Stimulated activated CD8-positive, alpha-beta memory T cell treated with anti-CD3 and anti-CD28 coated beads, Interleukin-4, amount 100 ng/mL, for 48 hours (primary cell): ENCODE measurements at places on chromosomes 16 and 17.

DNA sequence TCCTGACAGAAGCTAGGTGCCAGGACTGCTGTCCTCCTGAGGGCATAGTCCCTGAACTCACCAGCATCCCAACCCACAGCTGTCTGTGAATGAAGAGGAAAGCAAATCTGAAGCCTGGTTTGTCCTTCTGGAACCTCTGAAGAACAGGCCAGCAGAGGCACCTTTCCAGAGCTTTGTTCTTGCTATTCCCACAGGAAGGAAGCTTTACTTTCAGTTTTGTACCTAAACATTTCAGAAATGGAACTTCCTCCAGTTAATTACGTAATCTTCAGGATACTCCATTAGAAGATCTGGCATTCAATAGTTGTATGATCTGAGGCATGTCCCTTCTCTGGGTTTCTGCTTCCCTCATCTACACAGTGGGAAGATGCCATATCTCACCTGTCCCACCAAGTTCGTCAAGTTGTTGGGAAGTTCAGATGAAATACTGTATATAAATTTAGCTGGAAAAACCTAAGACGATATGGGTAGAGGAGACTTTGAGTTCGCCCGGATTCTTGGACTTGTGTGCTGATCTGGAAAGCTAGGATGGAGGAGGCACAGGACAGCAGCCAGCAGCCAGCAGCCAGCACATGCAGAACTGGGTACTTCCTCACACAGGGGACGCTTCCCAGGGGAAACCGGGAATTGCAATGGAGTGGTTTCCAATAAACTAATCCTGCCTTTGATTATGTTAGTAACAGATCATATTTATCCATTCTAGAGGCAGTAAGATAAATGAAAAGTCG, 22.4 kb downstream of the NXPH3 start:
- DNase-seq, result no peak

DNA sequence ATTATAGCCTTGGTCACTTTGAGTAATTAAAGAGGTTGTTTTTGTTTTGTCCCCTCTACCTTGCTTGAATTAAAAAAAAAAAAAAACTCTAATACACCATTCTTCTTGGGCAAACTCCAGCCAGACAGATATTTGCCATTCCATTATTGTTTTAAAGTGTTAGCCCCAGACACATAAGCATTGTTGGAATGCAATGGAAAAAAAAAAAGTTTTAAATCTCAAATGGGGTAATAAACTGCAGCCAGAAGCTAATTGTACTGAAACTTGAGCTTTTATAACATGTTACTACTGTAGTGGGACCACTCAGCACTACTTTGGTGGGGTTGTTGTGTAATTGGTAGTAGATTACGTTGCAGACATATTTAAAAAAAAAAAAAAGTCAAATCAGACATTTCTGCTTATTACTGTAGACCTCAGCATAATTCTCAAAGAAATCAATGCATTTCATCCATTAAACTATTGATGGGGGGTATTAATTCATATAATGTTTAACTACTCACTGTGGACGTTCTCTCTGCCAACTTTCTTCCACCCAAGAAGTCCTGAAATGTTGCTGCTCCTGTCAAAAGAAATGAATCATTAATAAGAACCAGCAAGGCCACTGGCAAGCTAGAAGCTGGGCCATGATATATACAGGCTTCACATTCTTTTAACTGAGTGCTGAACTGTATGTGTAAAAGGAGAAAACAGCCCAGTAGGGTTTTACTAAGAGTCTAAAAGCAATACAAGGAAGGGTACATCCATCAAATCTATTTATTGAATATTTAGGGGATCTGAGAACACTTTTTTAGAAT, 626.6 kb upstream of the SOX9 start:
- no peak for DNase-seq

DNA sequence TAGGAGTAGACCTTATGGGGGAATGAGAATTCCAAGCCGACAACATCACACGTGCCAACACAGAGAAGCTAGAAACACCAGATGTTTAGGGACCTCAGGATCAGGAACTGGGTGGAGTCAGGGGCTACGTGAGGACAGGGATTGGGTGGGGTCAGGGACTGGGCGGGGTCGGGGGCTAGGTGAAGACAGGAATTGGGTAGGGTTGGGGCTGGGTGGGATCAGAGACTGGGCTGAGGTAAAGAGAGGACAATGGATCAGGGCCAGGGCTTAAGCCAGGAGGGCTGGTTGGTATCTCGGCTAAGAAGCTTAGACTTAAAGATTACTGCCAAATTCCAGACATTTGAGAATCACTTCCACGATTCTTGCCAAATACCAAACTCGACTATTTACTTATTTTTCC, 11.6 kb downstream of the TEKT5 start:
- DNase-seq, result no peak

- DNase-seq, result no peak
These were observed 65.3 kb upstream of the ARL4D start for GRCh38 chr17:43333433-43333943.

DNA sequence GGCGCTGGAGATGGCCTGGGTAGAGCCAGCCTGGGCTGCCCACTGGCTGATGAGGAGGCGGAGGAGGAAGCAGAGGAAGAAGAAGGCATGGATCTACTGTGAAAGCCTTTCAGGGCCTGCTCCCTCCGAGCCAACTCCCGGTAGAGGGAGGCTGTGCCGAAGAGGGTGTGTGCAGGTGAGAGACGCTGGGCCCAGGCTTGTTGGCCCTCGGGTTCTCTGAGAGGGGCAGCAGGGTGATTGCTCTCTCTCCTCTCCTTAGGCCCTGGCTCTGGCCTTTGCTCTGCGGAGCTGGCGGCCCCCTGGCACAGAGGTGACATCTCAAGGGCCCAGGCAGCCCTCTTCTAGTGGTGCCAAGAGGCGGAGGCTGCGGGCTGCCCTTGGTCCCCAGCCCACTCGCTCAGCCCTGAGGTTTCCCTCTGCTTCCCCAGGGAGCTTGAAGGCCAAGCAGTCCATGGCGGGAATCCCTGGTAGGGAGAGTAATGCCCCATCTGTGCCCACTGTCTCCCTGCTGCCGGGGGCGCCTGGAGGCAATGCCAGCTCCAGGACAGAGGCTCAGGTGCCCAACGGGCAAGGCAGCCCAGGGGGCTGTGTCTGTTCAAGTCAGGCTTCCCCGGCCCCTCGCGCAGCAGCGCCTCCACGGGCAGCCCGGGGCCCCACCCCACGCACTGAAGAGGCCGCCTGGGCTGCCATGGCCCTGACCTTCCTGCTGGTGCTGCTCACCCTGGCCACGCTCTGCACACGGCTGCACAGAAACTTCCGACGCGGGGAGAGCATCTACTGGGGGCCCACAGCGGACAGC, 3.6 kb downstream of the TP53I13 start:
- DNase-seq, result no peak

GRCh38 chr17:8806253-8806925, 7.2 kb upstream of the MFSD6L start:
- no peak for DNase-seq

DNA sequence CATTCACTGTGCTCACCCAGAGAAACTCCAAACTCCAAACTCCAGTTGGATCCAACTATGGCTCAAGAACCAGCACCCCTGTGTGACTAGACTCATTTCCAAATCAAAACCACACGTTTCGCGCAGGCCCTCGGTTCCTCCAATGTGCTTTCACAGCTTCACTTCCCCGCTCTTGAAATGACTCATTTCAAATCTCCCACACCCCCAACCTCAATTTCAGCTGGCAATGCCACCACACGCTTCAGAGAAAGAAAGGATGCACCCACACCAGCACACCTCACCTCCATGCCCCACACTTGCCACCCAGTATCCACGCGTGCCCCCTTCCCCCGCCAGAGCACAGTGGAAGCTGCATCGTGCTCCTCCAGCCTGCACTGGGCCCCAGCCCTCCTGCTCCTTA, 9.0 kb downstream of the TMEM92 start:
- peak; percentile 60 for DNase-seq

- no peak for DNase-seq
These were observed 3.7 kb downstream of the DUSP14 start for GRCh38 chr17:37493249-37494027.

DNA sequence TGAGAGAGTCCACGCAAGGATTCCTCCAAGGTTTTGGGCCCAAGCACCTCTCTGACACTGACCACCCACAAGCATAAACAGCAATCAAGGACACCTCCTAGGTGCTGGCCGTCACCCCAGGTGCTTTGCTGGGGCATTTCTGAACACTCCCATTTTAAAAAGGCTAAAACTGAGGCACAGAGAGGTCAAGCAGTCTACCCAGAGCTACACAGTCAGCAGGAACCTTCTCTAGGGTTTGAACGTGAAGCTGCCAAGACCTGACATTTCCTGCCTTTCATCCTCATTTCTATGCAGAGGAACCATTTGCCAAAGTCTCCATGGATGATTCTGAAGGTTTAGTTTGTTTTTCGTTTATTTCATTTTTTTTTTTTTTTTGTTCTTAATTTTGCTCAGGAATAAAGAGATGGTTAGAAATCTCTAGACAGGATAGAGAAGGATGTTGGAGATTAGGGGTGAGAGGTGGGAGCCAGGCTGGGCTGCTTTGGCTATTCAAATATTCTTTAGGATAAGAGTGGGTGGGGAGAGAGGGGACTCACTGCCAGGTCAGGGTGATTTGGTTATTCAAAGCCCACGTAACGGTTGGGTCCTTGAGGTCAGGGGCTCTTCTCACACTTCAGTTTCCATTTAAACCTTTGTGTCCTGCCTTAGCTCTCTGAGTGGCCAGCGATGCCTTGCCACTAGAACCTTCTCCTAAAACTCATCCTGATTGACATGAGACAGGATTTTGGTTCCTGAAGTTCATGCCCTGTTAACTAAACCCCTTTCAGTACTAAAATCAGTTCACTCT, 6.2 kb downstream of the PLCG2 start:
- DNase-seq, result no peak

DNA sequence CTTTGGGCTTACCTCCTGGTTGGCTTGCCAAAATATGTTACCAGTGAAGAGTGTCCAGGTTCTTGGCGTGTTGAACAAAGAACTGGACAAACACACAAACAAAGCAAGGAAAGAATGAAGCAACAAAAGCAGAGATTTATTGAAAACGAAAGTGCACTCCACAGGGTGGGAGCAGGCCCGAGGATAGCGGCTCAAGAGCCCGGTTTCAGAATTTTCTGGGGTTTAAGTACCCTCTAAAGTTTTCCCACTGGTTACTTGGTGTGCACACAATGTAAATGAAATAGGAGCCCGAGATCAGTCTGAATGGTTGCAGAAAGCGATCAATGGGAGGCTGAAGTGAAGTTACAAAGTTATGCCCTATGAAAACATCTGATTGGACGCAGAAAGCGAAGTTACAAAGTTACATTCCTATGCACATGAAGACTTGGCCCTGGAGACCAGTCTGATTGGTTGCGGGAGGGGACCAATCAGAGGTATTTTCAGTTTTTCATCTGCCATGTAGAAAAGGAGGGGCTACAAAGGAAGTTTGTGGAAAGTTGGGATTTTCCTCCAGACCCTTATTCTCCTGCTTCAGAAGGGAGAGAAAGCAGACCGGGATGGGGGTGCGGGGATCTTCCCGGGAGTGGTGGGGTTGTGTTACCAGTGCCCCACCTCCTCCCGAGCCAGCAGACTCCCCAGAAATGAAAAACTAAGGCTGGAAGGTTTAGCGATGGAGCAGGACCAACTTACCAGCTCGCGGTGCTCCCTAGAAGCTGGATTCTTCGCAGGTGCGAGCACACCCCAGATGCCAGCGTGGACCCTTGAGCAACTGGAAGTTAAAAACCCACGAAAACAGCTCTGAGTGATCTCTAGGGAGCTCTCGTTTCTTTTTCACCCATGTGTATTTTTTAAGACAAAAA, at the start of gene SLFN12:
Gene SLFN12, minus strand, starts transcription at position 325 of the 899 bp plus-strand sequence. CDS start 9,472 bp downstream, outside the sequence.
- DNase-seq, result peak; percentile 47

DNA sequence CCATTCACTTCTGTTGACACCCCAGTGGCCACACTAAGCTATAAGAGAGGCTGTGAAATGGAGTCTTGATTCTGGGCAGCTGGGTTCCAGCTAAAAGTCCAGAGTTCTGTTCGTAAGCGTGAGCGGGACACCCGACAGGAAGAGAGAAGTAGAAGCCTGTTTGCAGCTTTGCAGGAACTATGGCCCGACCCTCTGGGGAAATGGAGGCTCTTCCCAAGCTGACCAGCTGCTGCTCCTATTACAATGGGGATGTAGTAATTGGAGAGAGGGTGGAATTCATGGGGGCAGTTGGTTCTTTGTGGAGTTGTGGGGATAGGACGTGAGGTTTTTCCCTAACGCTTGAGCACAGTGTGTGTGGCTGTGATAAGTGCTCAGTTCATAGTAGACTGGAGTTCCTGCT, 28.4 kb downstream of the UBALD1 start:
- no peak for DNase-seq

GRCh38 chr16:3149193-3149530, 14.3 kb downstream of the ZNF213 start:
- no peak for DNase-seq

GRCh38 chr17:31231852-31232251, 65.2 kb downstream of the OMG start:
- no peak for DNase-seq

DNA sequence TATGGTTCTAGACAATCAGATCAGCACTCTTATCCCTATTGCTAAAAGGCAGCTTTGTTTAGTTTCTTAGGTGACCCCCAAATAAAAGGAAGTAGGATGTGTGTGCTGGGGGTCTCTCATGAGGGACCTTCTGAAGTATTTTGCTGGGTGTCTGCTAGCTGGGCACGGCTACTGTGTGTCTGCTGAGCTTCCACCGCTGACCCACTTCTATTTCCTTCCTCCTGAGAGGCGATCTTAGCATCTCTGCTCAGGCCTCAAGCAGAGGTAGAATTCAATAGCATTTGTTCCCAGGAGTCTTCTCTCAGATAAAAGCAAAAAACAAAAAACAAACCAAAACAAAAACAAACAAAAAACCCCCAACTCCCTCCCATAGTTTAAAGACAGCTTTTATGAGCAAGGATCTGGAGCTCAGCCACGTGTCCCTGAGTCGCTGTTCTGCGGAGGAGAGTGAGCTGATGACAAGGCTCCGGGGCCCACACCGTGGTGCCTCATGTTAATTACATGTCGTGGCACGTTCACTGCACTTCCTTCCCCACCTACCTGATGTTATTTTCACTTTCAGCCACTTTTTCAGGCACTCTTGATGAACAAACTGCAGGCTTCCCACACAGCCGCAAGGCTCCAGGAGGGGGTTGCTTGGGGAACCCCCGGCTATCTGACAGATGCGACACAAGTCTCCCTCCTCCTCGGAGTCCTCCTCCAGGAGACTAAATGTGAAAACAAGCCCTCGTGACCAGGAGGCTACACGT, 83.5 kb downstream of the MARCHF10 start:
- peak; percentile 82 for DNase-seq

DNA sequence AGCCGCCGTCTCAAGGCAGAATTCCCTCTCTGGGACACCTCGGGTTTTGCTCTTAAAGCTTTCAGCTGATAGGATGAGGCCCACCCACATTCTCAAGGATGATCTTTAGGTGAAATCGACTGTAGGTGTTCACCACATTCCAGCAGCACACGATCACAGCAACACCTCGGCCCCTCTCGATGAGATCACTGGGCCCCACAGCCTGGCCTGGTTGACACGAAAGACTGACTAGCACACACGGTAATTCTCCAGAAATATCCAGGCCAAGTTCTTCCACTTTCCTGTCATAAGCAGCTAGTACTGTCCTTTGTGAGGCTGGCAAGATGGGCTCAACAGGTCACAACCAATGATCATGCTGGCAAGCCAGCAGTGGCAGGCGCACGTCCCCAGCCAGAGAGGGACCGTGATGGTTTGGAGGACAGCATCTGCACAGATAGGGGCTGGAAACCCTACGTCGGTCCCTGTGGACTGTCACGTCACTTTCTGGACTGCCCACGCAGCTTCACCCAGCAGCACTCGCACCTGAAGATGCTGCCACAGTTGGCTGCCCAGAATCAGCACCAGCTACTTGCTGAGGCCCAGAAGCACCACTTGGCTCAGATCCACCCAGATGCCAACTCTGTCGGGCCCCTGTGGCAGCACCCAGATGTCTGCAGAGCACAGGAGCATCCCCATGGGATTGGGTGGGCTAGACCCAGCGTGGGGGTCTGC, 17.4 kb downstream of the TMC6 start:
- no peak for DNase-seq

- DNase-seq, result no peak
These were observed 84.5 kb downstream of the WNT3 start for GRCh38 chr17:46733837-46734475.
